ENCODE measurements at places on chromosomes 2 and 18.

- DNase-seq: no peak
Measured at GRCh38 chr2:31302940-31303563, 69.1 kb downstream of the EHD3 start.

DNA sequence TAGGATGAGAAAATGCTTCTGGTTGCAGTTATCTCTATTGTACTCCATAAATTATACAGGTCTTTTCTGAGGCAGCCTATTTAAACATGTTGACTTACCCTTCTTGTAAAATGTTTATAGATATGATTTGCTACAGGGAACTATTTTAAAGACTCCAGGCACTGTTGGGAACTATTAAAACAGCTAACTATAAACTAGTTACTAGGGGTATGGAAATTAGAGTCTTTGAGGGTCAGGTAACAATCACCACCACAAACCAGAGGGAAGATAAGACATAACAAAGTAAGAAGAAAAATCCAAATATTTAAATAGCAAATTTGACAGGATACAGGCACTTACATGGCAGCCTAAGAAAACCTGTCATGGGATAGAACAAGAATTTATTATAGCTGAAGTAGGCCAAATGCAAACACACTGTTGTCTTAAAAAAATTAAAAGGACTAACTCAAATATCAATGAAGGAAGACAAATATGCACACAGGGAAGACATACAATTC, 251.0 kb upstream of the CWC22 start:
- DNase-seq: no peak

DNA sequence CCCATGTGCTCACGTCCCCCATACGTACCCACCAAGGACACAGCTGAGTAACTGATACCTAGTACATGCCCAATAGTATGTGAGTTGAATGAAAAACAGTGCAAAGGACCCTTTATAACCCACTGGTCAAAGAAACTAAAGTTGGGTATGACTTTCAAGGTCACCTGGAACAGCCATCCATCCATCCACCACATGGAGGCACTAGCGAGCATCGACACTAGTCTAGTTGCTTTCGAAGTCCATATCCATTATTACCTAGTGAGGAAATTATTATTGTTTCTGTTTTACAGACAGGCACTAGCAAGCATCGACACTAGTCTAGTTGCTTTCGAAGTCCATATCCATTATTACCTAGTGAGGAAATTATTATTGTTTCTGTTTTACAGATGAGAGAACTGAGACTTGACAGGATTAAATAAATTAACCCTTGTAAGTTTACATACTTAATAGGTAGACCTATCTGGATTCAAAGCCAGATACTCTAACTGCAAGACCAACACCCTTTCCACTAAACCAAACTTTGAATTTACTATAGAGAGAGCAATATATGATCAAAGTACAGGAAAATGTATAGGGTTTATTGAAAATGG, 233.7 kb downstream of the METTL4 start:
- DNase-seq: no peak

- no peak for DNase-seq
Measured at GRCh38 chr2:101113441-101114267, 37.5 kb downstream of the TBC1D8 start.

GRCh38 chr2:181627545-181627944, 29.4 kb downstream of the CERKL start:
- DNase-seq: no peak

DNA sequence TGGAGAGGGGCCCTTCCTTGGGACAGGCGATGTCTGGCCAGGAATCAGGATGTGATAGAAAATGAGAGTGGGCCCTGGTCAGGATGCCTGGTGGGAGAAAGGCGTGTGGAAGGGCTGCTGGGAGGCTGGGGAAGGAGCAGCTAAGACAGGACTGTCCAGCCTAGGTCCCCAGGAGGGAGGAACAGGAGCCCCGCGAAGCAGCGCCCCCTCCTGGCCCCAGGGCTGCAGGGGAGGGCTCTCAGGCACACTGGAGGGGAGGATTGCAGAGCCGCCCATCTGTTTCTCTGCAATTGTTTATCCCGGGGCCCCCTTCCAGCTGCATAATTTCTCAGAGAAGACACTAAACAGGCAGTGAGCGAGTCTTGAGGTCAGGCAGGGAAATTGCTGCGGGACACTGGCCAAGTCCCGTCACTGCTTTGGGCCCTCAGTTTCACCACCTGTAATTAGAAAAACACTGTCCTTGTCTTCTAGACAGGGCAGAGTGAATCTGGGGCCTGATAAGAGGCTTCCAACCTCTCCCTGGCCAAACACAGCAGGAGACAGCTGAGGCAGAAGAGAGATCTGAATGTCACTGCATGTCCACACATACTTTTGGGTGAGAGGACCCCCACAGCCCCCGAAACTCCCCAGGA, 3.9 kb upstream of the NPPC start:
- no peak for DNase-seq

DNA sequence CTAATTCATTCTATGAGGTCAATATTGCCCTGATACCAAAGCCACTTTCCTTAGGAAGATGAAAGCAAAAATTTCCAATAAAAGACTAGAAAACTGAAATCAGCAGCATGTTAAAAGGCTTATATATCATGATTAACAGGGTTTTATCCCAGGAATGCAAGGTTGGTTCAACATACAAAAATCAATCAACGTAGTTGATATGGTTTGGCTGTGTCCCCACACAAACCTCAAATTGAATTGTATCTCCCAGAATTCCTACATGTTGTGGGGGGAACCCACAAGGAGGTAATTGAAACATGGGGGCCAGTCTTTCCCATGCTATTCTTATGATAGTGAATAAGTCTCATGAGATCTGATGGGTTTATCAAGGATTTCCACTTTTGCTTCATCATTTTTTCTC, 11.7 kb upstream of the ABCB11 start:
- no peak for DNase-seq

- no peak for DNase-seq
Measured at GRCh38 chr18:45557287-45557686, 58.0 kb upstream of the SLC14A2 start.

DNA sequence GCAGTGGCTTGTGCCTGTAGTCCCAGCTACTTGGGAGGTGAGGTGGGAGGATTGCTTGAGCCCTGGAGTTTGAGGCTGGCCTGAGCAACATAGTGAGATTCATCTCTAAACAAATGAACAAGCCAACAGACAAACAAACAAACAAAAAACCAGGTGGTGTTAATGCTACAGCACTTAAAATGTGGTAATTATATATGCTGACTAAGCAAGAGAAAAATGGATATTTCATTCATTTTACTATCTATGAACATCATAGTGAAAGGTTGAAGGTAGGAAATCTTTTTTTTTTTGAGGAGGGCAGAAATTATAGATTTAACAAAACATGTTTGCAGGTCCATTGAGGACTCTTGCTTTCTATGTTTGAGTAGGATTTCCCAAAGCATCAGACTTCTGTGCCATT, 42.2 kb upstream of the THOC1 start:
- no peak for DNase-seq
